AG08395 (cell line): ENCODE measurements at places on chromosomes 1 and 21.
A peak's percentile ranks its signal among the peaks of the same experiment; 100 is the strongest.

DNA sequence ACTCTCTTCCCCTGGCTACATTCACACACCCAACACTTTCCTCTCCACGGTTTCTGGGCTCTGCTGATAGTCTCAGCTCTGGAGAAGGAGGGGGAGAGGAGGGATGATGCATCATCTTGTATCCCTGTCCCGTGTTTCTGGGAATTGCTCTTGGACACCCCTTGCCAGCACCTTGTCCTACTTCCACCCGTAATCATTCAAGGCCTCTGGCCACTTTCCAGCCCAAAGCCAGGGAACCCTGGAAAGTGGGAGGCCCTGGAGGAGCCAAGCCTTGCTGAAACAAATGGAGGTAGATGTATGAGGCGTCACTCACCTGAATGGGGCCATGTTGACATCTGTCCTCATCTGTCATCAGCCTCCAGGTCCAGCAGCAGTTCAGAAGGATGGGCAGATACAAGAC is 4.4 kb downstream of the PLEKHO1 start:
- DNase-seq, result no peak

- DNase-seq, result no peak
These were observed 50.0 kb downstream of the MARK1 start for GRCh38 chr1:220577926-220578325.

DNA sequence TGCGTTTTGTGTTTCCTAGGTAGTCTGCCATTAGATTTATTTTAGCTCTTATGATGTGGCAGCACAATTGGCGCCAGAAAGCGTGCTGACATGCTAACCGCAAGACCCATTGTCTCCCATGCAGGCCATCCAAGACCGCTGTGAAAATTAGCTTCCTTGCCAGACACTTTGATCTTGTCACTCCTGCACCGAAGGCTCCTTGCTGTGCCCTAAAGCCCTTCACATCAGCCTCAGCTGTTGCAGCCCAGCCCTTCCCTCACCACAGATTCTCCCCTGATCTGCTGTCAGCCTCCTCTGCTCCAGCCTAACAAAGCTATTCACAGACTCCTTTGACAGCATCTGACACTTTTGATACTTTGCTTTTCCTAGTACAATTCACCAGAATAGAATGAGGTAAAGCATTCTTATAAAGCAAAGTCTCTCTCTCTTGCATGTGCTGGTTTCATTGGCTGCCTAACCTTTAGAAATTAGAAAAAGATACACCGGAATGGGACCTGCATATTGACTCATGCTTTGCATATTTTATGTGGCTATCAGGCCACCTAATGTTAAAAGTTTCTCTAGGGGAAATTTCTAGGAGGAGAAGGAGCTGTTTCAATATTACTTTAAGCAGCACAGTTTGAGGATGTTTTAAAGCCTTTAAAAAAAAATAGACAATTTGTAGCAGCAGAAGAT is 280.3 kb upstream of the FMN2 start:
- no peak for DNase-seq

- DNase-seq, result peak; percentile 15
These were observed 2.5 kb upstream of the CDKN2C start for GRCh38 chr1:50967416-50968157.

DNA sequence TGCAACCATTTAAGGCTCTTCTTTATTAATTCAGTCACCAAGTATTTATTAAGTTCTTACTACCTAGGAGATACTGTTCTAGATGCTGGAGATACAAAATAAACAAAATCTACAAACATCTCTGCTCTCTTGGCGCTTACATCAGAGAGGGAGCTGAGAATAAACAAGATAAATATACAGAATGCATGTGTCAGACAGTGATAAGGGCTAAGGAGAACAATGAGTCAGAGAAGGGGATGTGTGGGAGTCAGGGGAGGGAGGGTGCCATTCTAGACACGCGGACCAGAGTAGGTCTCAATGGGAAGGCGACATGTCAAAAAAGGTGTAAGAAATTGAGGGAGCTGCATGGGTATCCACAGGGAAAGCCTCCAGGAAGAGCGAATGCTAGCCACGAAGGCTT is 393.2 kb downstream of the RWDD3 start:
- no peak for DNase-seq

DNA sequence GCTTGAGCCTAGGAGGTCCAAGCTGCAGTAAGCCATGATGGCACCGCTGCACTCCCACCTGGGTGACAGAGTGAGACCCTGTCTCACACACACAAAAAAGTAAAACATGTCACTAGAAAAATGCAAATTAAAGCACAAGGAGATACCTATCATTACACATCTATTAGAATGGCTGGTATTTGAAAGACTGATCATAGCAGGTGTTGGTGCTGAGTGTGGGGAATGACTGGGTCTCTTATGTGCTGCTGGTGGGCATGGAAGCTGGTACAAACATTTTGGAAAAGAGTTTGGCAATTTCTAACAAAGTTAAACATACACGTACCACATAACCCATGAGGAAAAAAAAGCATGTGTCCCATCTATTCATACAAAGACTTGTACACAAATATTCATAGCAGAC is 142.1 kb upstream of the ZBTB40 start:
- DNase-seq, result no peak

DNA sequence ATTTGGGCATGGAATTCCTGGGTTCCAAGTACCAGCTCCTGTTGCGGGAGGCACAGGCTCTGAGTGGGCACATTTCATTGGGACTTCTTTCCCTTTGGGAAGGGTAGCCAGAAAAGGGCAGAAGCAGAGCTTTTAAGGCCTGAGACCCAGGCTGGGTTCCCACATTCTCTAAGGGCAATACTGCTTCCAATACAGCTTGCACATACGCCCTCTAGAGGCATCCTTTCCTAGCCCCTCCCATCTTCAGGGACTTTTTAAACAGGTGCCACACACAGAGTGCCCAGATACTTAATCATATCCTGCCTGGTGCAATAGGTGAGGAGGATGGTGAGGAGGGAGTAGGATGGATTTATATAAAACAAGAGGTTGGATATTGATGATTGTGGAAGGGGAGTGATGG is 5.7 kb downstream of the GPR88 start:
- DNase-seq, result no peak

DNA sequence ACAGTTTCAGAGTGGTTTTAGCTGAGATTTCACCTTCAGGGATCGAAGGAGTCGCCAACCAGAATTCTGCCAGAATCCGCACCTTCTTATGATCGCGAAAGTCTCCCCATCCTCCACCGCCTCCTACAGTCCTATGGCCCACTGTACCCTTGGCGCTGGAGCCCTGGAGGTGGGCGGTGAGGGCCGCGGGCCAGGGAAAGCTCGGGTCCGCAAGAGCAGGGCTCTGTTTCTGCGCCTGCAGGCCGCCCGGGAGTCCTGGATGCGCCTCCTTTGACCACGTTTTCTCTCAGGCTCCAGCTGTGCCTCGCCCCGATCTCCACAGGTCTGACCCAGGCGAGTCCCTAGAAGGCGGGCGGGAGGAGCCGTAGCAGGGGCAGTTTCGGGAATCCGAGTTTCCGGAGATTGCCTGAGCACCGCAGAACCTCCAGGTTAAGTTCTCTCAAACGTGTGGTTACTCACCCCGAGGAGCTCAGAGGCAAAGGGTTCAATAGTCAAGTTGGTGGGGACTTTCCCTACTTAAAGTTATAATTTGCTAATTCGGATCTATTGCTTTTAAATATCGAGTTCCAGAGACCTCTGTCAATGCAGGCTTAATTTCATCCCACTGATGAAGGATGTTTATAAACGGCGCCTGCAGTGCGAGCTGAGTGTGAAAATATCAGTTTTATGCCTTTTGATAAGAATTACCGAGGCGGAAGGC is 3.2 kb upstream of the LHX8 start:
- no peak for DNase-seq

DNA sequence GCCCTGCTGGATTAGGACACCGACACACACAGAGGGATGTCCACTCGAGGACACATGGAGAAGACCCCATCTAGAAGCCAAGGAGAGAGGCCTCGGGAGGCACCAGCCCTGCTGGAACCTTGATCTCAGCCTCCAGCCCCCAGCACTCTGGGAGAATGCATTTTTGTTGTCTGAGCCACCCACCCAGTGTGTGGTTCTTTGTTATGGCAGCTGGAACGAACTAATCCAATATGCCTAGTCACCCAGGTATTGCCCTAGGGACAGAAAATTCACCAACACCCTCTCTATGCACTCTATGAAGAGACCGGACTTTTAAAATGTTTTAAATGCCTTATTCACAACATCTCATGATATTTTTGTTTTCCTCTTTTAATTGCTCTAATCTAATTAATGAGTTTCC is 117.4 kb downstream of the CRYAA start:
- DNase-seq, result no peak
